ENCODE measurements at places on chromosomes 5 and 9. TPM values are rescaled to one million over a fixed set of nuclear protein-coding genes. Genes with fewer than 3 reads are reported as not detected.

DNA sequence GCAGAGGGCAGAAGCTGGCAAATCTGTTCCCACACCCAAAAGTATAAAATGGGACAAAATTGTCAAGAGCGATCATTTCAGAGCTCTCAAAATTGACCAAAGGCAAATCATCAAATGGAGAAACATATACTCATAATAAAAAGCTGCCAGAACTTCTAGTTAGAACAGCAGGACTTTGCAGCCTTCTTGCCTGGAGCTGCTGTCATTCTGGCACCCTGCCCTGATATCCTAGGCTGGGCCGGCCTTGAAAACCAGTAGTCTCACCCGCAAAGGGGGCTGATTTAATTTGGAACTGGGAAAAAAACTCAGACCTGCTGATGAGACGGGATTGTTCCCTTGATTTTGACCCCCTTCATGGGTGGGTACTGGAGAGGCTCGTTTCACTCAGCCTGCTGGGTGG is 18.5 kb downstream of the OR2V1 start:
- no peak for DNase-seq

- no peak for DNase-seq
Measured at GRCh38 chr5:40150896-40151295, 528.8 kb upstream of the PTGER4 start.

DNA sequence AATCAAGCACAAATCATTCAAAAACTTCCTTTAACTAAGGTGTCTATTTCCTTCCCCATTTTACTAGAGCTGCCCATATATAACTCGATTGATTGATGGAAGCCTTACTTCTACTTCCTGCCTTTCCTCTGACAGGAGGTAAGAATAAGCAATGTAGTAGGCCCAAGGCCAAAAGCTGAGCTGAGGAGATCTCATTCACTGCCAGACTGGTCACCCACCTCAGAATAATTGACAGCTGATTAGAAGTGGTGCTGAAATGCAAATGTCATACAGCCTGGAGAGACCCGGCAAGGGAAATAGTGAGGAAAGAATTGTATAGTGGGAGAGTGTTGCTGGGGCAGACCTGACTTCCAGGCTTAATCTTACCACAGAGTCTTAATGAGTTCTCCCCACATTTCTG is 239.9 kb downstream of the SAXO1 start:
- DNase-seq, result no peak

- no peak for DNase-seq
Measured at GRCh38 chr5:169656125-169656901, 19.2 kb downstream of the DOCK2 start.

The FLT4 gene
- polyA plus RNA-seq, result 25.1 TPM

The PCDHGB3 gene
- 2.3 TPM for polyA plus RNA-seq

Data from left renal pelvis (tissue), 4 donors.